ENCODE measurements at places on chromosomes 7 and 10. TPM values are rescaled to one million over a fixed set of nuclear protein-coding genes. Genes with fewer than 3 reads are reported as not detected.

GRCh38 chr7:29811586-29811985, 5.3 kb downstream of the WIPF3 start:
- no peak for DNase-seq

The ARHGEF35 gene
- 5.5 TPM for polyA plus RNA-seq

The GPC2 gene
- 8.8 TPM for polyA plus RNA-seq

- no peak for DNase-seq
Measured at GRCh38 chr7:90841759-90842429, 245.8 kb downstream of the CDK14 start.

DNA sequence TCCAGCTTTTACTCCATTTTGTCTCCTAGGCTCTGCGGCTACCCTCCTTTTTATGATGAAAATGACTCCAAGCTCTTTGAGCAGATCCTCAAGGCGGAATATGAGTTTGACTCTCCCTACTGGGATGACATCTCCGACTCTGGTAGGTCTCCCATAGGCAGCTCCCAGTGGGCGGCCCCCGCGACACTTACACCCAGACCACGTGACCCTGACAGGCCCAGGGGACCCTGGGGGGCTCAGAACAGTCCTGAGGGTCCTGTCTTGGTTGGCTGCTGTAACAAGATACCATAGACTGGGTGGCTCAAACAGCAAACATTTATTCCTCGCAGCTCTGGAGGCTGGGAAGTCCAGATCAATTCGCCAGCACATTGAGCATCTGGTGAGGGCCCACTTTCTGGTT, 187.3 kb downstream of the CCDC3 start:
- no peak for DNase-seq

- no peak for DNase-seq
Measured at GRCh38 chr7:108457871-108458270, 1.6 kb upstream of the NRCAM start.

- DNase-seq, result peak; percentile 54
Measured at GRCh38 chr10:131972474-131973071, 9.2 kb downstream of the BNIP3 start.

All from left renal pelvis (tissue), 4 donors.